Stimulated activated CD4-positive, alpha-beta T cell treated with anti-CD3 and anti-CD28 coated beads, Interleukin-4, amount 100 ng/mL, for 24 hours (primary cell): ENCODE measurements at places on chromosomes 4 and X.

GRCh38 chrX:143017272-143017671, 8.5 kb upstream of the SPANXN4 start:
- DNase-seq = peak; percentile 4

DNA sequence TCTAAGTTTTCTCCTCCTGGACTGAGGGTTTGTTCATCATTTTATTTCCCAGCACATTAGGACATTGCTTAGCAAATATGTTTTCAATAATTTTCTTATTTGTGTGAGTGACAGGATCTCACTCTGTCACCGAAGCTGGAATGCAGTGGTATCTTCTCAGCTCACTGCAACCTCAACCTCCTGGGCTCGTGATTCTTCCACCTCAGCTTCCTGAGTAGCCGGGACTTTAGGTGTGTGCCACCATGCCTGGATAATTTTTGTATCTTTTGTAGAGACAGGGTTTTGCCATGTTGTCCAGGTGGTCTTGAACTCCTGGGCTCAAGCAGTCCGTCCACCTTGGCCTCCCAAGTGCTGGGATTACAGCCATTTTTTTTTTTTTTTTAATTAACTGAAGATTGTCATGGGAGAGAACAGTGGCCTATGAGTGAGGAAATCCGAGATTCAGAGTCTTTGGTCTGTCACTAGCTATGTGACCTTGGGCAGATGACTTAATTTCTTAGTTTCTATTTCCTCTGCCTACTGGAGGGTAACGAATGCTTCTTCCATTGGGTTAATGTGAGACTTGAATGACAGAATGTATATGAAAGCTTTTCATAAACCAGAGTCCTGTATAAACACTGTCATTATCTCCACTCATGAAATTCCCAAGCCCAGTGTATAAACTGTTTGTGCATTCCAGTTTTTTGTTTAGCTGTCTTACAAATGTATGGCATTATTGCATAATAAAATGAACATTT, 23.9 kb downstream of the MOB1B start:
- no peak for DNase-seq

GRCh38 chr4:124423160-124423559, 289.4 kb downstream of the ANKRD50 start:
- no peak for DNase-seq

GRCh38 chr4:153844144-153844543, 55.3 kb upstream of the SFRP2 start:
- DNase-seq = no peak

- DNase-seq = no peak
Observed at GRCh38 chr4:52234561-52235440, 183.7 kb downstream of the SPATA18 start.

DNA sequence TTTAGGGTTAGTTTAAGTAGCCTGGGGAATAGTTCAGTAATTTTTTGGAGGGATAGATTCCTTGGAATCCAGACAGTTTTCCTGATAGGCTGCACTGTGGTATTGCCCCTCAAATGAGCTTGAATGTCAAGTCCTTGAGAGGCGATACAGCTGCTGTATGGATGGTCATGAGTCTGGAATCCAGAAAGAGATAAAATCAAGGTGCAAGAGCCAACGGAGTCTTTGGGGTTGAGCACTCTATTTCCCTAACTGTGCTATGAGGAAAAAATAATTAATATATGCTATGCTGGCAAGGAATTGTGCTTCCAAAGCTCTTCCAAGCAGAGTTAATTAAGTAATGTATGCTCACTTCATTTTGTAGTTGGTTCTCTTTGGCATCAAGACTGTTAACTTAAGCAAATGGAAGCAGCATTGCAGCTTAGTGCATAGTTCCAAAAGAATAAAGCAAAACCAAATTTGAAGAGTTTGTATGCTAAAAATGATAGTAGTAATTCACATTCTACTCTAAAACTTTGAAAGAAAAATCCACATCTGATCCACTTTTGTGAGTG, 48.8 kb downstream of the LIMCH1 start:
- no peak for DNase-seq

GRCh38 chr4:138189206-138189605, 52.9 kb downstream of the SLC7A11 start:
- DNase-seq = no peak

GRCh38 chrX:104112326-104112951, at the start of gene ZCCHC18:
TSS of gene ZCCHC18 (plus strand) at chrX:104112523. CDS start at chrX:104114112, 1,589 bp downstream.
- DNase-seq = peak; percentile 29

DNA sequence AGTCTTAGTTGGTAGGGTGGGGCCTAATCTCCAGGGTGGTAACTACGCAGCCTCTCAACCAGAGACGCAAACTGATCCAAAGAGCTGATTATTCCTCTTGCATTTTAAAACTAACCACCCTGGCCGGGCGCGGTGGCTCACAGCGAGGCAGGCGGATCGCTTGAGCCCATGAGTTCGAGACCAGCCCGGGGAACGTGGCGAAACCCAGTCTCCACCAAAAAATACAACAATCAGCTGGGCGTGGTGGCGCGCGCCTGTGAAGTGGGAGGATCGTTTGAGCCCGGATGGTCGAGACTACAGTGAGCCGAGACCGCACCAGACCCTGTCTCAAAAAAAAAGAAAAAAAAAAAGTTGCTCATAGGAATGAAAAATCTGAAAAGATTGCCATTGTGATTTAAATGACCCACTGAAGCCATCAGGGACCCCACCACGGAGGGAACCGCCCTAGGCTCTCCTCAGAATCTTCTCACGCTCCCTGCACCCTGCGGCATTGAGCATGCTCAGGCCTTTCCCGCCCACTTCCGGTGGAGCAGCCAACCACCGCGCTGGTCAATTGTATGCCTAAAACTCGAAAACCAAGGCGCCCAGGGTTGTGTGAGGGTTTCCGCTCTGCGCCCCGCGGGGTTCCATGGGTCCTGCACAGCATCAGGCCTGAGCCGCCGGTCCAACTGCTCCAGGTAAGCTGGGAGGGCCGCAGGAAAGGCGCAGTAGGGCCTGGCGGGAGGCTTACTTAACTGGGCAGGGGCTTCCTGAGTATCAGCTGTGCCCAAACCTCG, at the start of gene TRIM60:
Gene TRIM60, plus strand, starts transcription at position 564 of the 776 bp plus-strand sequence. CDS start 8,074 bp downstream, outside the sequence.
- DNase-seq = no peak

GRCh38 chr4:40626183-40626990, 3.3 kb downstream of the RBM47 start:
- no peak for DNase-seq

DNA sequence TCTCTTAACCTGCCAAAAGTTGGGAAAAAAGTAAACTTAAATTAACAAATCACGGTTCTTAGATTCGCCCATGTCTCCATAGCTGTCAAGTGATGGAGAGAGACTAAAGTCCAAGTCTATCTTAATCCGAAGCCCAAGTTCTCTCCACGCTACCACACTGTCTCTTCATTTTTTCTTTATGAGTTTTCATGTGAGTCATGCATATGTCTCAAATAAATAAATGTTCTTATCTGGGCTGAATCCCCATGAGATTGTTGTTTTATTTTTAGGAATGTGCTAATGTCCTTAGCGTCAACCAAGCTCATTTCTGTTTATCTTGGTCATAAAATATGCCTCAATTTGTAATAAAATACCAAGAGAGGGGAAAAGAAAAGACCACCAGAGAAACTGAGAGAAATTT, 169.3 kb downstream of the RCHY1 start:
- no peak for DNase-seq

DNA sequence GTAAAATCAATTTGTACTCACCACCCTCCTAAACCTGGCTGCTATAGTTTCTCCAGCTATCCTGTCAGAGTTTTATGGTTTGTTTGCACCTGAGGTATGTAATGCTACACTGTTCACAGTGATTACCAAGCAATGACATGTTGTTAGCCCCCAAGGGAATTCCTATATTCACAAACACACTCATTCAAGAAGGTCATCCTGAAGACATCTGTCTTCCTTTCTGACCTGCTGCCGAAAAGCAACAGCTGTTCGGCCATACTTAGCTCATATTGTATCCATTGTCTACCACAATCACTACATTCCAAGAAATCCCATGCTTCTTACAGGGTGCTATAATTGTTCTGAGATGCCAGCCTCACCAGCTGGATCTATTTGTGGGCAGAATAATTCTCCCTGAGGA, 160.1 kb upstream of the GYPA start:
- no peak for DNase-seq

DNA sequence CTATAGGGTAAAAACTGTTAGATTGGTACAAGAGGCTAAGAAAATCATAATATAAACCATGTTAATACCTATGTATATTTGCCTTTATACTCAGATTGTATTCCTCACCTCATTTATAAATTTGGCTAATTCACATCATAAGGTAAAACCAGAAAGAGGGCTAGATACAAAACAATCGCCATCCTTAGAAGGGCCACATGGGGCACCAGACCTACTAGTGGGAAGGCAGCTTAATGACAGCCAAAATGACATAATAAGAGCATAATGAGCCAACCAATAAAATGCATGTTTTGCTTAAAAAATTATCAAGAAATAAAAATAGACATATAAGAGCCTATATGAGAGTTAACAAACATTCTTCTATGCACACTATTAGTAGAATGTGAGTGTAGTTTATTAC, 107.3 kb upstream of the PRDX4 start:
- DNase-seq = no peak

DNA sequence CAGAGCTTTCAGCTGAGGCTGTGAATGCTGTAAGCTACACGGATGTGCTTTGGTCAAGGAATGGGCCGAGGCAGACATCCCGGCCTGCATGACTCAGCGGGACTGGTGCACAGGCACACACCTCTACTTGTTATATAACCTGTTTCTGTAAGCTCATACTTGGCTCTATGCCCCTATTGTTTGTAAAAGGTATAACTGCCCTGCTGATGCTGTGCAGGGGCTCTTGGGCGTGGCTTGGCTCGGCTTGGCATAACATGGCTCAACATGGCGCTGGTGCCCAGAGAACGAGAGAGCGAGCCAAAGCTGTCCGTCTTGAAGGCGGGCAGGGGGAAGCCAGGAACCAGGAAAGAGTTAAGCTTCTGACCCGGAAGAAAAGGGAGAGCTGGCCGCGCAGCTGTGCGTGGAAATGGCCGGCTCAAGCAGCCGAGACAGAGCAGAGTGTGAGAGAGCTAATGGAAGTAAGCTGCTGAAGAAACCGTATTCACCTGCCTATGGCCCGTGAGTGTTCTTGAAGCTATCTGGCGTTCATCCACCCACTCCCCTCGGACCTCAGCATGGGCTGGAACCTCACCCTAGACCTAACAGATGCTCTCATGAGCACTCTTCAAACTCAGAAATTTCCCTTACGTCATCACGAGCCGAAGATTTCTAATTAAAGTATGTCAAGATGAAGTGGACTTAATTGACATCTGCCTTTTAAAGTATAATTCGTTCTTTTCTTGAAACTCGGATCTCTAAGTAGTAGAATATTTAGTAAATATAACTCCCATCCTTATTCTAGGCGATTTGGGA, 286.3 kb upstream of the AGA start:
- DNase-seq = no peak

DNA sequence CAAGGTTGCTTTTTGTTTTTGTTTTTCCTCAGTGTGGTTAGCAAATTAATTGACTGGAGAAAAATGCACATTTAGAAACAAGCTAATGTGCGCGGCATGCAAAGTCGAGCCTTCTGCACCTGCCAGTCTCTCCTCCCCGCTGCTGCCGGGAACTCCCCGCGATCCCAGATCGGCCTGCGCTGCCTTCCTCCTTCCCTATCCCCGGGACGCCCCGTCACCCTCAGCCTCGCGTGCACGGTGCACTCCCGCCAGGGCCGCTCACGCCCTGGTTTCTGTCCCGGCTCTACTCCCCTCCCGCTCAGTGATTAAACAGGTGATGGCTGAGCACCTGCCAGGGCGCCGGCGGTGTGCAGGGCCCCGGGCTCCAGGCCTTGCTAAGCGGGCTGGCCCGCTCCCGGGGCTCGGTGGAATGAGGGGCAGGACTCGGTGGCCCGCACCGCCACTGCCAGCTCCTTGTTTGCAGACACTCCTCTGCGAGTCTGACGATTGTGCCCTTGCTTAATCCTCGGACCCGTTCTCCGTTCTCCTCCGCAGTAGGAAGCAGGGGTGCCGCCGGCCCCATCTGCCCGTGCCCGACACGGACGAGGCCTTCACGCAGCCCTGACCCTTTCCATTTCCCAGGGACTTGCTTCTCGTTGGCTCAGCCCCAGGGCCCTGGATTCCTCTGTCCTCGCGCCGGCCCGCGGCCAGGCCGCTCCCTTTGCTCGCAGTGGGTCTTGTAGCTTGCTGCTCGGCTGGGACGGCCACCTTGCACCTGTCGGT, 143.4 kb downstream of the TRIML1 start:
- no peak for DNase-seq

DNA sequence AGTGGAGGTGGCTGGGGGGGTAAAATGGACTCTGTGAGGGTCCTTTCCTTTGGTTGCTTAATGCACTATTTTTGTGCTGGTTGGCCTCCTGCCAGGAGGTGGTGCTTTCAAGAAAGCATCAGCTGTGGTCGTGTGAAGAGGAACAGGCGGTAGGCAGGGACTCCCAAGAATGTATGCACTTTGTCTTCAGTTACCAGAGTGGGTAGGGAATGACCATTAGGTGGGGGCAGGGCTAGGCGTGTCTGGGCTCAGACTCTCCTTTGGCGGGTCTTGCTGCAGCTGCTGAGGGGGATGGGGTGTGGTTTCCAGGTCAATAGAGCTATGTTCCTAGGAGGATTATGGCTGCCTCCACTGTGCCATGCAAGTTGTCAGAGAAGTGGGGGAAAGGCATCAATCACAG, 509.0 kb downstream of the PCDH19 start:
- no peak for DNase-seq

DNA sequence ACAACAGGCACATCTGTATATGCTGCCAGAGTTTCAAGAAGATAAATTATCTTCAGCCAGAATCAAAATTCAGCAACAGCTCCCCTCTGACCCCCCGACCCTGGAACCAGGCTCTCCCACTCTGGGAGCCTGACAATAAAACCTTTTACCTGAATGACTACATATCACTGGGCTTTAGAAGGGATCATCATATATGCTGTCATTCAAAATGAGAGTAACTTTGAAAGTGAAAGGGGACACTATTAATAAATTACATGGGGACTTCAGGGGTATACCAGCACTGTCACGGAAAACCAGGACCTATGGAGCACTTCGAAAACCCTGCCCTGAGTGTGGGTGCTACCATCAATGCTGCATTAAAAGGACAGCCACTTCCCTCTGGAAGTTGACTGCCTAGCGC, 26.2 kb downstream of the TSPAN5 start:
- DNase-seq = no peak

- peak; percentile 91 for DNase-seq
Observed at GRCh38 chr4:99894161-99894997, at the start of gene LAMTOR3. TSS of gene LAMTOR3 (minus strand) at chr4:99894427. CDS start at chr4:99893963, 464 bp downstream.

- peak; percentile 38 for DNase-seq
Observed at GRCh38 chr4:56424697-56425514, 10.5 kb downstream of the PPAT start.

GRCh38 chr4:126604268-126604867, 1028.4 kb upstream of the INTU start:
- DNase-seq = no peak

DNA sequence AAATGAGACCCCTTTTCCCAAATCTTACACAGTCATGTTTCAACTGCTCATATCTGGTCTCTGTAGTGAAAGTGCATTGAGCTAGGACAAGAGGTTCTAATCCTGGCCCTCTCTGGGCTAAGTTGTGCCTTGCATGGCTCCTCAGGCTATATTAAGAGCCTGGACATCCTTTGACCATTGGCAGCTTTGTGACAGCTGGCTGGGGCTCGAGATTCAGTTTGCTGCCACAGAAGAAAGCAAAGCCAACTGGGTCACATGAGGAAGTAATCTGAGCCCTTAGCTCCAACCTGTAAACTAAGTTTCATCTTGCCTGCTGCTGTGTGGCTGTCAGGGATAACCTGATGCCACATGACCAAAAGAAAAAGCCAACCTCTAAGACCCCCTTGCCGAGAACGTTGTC, 51.8 kb upstream of the JADE1 start:
- no peak for DNase-seq
